ENCODE measurements at places on chromosomes 4 and X. TPM values are rescaled to one million over a fixed set of nuclear protein-coding genes. Genes with fewer than 3 reads are reported as not detected.

GRCh38 chr4:49516796-49517195, 530.7 kb downstream of the CWH43 start:
- no peak for DNase-seq

GRCh38 chr4:3679851-3680311, 86.3 kb upstream of the ADRA2C start:
- DNase-seq: no peak

DNA sequence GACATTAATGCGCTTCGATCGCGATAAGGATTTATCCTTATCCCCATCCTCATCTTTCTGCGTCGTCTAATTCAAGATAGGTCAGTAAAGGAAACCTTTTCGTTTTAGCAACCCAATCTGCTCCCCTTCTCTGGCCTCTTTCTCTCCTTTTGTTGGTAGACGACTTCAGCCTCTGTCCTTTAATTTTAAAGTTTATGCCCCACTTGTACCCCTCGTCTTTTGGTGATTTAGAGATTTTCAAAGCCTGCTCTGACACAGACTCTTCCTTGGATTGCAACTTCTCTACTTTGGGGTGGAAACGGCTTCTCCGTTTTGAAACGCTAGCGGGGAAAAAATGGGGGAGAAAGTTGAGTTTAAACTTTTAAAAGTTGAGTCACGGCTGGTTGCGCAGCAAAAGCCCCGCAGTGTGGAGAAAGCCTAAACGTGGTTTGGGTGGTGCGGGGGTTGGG, 528 bp upstream of the FGF2 start:
- DNase-seq: no peak

DNA sequence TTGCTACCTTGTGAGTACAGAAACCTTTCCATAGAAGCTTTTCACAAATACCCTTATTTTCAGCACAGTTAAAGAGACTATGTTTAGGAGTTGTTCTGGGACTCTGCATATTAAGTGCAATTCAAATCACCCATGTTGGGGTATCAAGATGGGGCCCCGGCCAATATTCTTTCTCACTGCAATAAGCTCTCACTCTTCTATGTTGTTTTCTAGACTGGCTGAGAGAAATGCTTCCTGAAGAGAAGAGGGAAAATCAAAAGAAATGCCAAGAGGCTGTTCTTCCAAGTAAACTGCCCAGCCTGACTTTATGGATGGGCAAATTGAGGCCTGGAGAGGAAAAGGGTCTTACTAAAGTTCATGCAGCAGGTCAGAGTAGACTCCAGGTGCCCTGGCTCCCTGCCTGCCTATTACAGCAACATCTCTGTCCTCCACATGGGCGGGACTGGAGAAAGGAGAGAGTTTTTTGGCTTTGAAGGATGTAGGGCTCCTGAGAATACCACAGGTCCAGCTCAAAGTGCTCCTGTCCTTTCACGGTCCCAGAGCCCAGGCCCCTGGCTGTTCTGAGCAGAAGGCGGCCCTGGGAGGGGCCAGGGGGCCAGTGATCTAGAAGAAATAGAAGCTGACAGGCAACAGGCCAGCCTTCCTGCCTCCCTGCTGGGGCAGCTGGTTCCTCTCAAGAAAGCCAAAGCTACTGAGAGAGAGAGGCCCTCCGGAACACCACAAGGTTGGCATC, 745 bp upstream of the IQSEC2 start:
- no peak for DNase-seq

DNA sequence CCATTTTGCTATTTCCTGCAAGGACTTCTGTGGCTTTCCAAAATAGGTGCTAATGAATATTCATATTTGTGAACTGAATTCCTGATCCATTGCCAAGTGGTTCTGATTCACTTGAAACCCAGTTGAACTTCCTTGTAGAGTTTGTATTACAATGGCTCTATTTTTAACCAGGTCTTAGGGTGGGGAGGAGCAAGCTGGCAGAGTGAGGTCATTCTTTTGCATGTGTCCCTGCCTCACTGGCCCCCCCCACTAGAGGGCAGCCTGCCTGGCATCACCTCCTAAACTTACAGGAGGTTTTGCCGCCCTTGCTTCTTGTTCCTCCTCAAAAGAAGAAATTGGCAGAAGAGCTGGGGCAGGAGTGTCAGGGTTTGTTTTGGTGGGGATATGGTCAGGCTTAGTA, 10.5 kb downstream of the PTTG2 start:
- DNase-seq: peak; percentile 30

DNA sequence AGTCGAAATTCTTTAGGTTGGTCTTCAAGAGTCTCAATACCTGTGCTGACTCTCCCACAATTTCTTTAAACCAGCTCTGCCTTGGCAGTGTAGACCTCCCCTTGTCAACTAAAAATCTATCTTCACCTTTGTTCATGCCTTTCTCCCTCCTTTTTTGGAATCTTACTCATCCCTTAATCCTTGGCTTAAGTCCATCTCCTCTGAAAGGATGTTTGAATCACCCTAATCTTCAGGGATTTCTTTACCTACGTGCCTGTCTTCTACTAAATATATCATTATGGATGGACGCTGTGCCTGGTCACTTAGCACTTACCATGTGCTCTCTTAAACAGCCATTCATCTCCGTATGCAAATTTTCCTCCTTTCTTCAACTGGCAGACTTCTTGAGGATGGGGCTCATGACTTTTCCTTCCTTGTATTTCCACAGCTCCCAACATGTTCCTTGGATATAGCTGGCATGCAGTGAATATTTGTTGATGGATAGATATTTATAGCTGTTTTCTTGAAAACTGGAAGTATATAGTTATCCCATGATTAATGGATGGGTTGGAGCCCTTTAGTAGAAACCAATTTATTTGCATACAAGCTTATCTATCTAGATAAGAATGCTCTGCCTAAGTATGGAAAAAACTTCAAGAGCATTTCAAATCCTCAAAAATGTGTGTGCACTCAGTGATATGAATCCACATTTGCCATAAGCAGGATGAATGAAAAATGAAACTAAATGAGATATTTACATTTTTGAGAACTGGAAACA, 166.6 kb downstream of the SPRY1 start:
- no peak for DNase-seq

- no peak for DNase-seq
These were observed 32.7 kb downstream of the REST start for GRCh38 chr4:56940403-56940802.

GRCh38 chr4:153777421-153777820, 11.5 kb downstream of the SFRP2 start:
- DNase-seq: no peak

DNA sequence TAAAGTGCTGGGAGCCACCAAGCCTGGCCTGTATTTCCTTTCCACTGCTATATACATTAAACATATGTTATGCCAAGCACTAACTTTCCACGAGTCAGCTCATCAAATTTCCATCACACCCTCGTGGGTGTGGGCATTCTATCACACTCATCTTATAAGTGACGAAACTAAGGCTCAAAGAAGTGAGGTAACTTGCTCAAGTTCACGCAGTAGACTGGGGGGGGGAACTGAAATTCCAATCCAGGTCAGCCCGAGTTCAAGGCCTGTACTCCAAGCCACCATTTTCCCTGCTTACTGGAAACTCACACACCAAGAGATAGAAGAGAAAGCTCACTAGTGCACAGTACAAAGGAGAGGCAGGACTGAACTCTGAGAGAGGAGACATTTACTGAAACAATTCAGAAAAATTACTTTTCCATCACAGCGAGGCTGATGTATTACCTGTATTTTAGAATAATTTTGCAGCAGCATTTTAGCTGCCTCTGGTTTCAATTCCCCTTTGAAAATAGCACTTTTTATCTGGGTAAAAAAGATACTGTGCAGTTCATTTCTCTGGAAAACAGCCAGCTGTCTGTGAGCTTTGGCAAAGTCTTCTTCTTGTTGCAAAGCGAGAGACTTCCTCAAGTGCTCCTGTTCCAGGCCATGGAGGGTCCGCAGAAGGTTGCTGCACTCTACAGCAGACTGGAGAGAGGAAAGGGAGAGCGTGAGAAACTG, 76.8 kb downstream of the EVC2 start:
- DNase-seq: no peak

DNA sequence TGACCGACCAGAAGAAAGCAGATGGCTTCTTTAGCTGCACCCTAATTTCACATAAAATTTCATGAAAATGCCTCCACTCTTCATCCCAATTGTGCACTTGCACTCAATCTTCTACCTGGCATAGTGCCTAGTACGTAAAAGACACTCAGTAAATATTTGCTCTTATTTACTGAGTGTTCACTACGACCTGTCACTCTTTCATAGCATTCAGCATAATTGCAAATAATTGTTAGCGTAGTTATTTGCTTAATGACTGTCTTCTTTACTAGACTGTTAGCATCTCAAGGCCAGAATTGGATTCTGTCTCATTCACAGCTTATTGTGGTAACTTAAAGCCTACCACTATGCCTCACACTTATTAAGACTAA, 130.2 kb downstream of the ENOX2 start:
- no peak for DNase-seq

DNA sequence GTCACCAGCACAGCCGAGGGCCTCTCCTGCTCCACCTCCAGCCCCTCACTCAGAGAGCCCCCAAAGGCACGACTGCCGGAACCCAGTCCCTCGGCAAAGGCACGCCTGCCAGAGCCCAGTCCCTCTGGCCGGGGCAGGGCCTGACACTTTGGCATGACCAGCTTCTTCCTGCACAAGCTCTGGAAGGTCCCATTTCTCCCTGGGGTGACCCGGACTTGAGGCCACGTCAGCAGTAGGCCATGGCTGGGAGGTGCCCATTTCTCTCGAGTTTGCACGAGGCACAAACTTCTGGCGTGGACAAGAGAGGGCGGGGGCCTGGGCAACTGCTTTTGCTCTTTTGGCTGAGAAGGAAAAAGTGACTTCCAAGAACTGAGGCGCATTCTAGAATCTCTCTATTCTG, 62.2 kb upstream of the GPR78 start:
- no peak for DNase-seq

GRCh38 chr4:153259661-153260060, 55.4 kb downstream of the TRIM2 start:
- DNase-seq: no peak

DNA sequence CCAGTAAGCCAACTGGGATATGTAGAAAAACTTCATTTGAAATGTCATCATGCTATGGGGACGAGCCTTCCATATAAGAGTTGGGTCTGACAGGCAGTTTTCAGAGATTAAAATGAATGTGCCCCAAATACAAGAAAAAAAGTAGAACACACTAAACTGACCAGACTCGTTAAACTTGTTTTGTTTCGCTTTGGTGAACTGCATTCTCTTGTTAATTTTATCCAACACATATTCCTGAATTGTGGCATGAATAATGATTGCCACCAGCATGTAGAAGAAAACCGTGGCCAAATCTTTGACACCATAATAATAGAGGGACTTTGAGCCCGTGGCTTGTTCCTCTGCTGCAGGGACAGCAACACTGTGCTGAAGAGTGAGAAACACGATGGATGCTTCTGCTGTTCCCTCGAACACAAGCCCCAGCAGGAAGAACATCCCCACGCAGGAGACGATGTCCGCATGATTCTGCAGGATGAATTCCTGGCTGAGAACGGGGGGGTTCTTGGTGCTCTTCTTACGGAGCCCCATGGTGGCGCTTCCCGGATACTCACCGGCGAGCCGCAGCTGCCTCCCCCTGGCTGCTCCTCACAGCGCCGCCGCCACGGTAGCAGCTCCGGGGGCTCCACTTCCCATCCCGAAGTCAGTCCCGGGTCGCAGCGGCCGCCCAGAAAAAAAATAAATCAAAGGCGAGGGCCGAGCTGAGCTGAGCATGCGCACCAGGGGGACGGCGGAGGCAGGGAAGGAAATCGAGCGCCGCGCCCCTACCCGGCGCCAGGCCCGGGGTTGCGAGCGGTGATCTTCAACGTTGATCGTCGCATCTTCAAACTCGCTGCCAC, at the start of gene TRAM1L1:
Gene TRAM1L1 (minus strand): TSS at position 711 of the 836 bp plus-strand sequence. CDS start 183 bp downstream, at position 528.
- peak; percentile 46 for DNase-seq

GRCh38 chrX:41335198-41335957, 1.4 kb downstream of the DDX3X start:
- DNase-seq: no peak

GRCh38 chr4:4991541-4992099, 27.6 kb downstream of the CYTL1 start:
- no peak for DNase-seq

DNA sequence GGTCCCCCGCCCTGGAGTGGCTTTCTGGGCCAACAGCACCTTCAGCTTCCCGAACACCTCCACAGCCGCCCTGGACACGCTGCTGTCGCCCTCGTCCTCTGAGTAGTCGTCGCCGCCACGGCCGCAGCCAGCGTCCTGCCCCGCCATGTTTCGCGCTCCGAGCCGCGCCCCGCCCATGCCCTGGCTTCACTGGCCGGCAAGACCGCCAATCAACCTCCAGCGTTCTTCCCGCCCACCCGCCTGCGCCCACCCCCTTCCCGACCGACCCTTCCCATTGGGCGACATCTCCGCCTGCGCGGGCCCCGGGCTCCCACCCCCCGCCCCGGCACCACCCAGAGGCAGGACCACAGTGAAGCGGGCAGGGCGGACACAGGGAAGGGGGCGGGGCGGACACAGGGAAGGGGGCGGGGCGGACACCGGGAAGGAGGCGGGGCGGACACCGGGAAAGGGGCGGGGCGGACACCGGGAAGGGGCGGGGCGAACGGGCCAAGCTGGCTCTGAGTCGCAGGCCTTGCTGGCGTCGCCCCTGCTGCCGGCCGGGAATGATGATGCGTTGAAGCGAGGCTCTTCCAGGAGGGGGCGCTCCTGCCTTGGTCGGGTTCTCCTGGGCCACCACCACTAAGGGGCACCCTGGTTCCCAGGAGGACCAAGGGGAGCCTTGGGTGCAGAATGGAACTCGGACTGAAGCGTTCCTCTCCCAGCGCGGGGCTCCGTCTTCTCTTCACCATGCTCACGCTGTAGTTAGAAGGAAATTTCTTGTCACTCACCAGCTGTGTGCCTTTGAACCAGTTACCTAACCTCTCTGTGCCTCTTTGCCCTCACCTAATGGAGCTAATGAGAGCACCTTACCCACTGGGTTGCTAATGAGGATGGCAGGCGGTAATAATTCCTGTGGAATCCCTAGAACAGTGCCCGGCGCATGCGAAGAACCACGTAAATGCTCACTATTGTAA, at the start of gene HAUS7:
Gene HAUS7 (minus strand): TSS at position 166 of the 953 bp plus-strand sequence. CDS start 19 bp downstream, at position 147.
- DNase-seq: peak; percentile 90

GRCh38 chrX:12583543-12583942, 207.7 kb upstream of the PRPS2 start:
- no peak for DNase-seq

- no peak for DNase-seq
These were observed 72.0 kb downstream of the IL1RAPL1 start for GRCh38 chrX:28659269-28659668.

The TSC22D3 gene
- 57.7 TPM for total RNA-seq

The SLC26A1 gene
- total RNA-seq: 0.61 TPM

The PABPC4L gene
- not detected for total RNA-seq

The UGT2B10 gene
- total RNA-seq: not detected

The ATOH1 gene
- not detected for total RNA-seq

The CYBB gene
- not detected for total RNA-seq

The PAGE1 gene
- total RNA-seq: not detected

The ITIH6 gene
- total RNA-seq: 0.02 TPM

The C4orf17 gene
- total RNA-seq: 0.10 TPM

The SSX2B gene
- total RNA-seq: not detected

The PLK4 gene
- 21.3 TPM for total RNA-seq
